ENCODE measurements at places on chromosomes 1 and 21.

DNA sequence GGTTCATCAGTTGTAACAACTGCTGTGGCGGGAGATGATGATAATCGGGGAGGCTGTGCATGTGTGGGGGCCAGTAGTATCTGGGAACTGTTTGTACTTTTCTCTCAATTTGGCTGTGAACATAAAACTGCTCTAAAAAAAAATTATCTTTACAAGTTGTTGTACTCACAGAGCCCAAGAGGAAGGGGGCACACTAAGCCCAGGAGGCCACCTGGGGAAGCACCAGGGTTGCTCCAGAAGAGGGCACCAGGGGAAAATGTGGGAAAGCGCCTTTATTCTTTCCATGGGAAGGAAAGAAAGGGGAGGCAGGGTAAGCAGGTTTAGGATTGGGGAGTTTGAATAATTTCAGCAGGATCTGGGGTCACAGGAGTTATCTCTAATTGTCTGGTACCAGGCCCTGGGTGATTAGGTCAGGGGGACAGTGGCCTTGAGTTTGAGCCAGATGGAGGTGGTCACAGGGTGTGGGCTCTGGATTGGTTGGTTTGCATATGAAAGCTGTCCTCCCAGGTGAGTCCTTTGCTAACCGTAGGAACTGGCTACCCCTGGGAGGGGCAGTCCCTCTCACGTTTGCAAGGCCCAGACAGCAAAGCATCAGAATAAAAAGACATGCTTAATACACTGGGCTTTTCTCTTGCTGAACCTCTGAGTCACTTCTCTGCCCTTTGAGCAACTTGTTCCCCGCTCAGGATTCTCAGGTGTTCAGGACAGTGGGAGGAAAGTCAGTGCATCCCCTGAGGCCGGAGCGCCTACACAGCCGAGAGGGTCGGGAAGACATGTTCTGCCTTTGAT, 11.2 kb downstream of the MYOC start:
- DNase-seq = no peak

DNA sequence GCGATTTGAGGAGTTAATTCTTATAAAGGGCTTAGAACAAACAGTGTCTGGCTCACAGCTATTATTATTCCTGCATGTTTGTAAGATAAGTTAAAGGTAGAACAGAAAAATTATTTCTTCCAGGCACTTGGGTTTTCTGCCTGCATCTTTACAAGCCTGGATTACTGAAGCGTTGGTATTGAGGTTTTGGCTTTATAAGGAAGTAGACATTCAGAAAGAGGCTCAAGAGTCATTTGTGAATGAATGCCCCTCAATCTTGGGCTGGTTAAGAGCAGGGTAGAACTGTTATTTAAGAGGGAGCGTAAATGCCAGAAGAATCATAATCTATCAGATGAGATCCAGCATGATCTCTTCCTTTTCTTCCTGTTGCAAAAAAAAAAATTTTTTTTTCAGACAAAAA, 77.3 kb upstream of the ARID1A start:
- no peak for DNase-seq

DNA sequence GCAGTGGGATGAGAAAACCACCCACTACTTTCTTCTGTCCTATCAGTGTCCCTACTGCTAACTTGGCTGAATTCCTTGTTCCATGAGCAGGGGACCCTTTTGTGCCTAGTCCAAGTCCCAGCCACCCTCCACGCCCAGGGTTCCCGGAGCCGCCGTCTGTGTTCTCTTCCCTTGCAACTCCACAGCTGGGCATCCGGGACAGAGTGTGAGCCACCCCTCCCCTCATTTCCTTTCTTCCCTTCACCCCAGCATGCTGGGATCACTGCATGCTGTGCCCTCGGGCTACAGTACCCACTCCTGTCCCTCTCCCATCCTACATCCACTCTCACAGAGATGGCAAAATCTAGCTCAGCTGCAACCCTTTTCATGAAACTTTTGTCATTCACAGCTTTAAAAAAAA, 44.5 kb downstream of the PGBD5 start:
- DNase-seq = no peak

DNA sequence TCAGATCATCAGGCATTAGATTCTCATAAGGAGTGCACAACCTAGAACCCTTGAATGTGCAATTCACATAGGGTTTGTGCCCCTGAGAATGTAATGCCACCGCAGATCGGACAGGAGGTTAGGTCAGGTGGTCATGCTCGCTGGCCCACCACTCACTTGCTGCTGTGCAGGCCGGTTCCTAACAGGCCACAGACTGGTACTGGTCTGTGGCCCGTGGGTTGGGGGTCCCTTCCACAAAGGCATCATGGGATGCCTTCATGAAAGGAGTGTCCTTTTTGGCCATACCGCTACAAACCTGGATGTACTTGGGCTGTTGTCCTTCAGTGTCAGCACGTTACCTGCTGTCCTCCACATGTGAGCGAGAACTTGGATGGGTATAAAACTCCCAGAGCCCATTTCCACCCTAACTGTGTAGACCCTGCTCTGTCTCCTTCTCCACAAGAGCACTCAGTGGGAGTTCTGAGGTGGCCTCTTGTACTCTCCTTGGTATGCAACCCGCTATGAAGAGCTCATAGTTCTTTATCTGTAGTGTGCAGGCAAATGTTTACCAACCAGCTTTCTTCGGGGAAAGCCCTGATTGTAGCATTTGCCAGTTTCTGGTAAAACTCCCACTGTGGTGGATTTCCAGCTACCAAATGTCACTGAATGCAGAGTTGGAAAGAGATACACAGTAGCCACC, 41.7 kb upstream of the SLC19A1 start:
- DNase-seq = no peak

DNA sequence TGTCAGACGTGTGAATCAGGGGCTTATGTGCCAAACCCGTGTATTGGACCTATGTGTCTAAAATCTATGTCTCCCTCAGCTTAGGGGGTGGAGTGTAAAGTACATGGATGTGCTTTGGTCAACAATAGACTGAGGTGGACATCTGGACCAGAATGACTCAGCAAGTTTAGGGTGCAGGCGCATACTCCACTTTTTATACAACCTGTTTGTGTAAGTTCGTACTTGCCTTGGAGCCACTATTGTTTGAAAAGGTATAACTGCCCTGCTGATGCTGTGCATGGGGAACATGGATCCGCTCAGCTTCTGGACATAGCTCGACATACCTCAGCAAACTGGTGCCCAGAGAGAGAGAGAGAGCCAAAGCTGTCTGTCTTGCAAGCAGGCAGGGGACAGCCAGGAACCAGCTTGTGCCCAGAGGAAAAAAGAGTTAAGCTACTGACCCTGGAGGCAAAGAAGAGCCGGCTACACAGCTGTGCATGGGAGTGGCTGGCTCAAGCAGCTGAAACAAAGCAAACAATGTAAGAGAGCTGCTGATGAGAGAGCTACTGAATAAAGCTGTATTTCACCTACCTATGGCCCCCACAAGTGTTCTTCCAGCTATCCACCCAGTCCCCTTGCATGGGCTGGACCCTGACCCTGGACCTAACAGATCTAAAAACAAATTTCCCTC, 41.2 kb downstream of the GJA5 start:
- no peak for DNase-seq

DNA sequence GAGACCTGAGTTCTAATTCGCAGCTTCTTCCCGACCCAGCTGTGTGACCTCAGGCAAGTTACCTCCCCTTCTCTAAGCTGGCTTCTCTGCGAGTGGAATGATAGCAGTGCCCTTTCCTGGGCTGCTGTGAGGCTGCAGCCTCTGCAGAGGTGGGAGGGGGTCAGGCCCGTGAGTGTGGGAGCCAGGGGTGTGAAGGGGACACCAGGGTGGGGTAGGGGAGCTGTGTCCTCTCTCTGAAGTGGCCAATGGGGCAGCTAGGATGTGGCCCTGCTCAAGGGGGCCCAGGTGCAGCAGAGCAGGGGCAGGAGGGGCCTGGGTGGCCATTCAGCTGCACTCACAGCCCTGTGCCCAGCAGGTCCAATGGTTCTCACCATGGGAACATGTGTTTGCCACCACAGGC, 24.5 kb downstream of the DMRTB1 start:
- DNase-seq = no peak

- no peak for DNase-seq
Measured at GRCh38 chr1:12005488-12006166, 13.7 kb upstream of the MIIP start.

- no peak for DNase-seq
Measured at GRCh38 chr1:111924786-111925185, 64.7 kb downstream of the KCND3 start.

GRCh38 chr1:190226006-190226405, 251.7 kb downstream of the BRINP3 start:
- no peak for DNase-seq

DNA sequence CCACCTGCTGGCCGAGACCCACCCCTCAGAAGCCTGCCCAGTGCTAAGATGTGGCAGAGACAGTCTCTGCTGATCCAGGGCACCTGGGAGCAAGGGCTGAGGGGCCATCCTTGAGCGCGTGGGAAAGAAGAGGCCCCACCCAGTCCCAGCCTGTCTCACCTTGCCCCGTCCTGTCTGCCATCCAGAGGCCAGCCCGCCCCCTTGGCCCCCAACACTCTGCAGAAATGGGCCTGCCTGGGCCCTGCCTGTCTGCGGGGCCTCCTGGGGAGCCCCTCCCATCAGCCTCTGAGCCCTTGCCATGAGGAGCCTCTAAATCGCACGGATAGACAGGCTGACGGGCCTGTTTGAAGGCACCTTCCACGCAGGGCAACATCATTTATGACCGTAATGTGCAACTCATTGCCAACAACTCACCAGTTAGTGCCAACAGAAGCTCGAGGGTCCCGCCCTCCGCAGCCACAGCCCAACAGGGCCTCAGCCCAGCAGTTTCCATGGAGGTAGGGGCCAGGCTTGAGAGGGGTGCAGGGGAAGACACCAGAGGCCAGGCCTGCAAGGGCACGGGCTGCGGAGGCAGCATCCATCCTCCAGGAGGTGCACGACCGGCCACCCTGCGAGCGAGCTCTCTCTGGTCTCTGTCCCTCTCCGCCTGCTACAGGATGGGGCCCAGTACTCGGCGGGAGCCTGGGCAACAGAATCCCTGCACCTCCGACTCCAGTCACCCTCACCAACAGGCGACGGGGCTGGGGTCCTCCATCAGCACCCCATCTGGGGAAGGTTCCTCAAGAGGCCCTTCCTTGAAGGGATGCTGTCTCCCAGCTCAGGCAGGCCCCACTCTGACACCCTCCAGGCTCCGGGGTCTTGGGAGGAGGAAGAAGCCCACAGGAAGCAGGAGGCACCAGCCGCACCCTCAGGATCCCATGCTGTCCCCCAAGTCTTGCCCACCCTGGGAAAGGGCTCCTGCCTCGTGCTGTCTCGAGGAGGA, 78.0 kb downstream of the MEGF6 start:
- no peak for DNase-seq

GRCh38 chr1:231736464-231736863, 109.9 kb downstream of the DISC1 start:
- no peak for DNase-seq

Data from cortex of kidney (tissue), 1 donor.